IPS DF 6.9 (cell line): ENCODE measurements at places on chromosomes 13 and 19.

GRCh38 chr19:10936661-10937084, 8.1 kb downstream of the TIMM29 start:
- peak; percentile 83 for DNase-seq
- H3K27me3 ChIP-seq, result no peaks in the 10 kb centered on the region
- H3K4me3 ChIP-seq, result no peak overlapping the region
- H3K36me3 ChIP-seq, result no peaks in the 10 kb centered on the region

- no peak overlapping the region for H3K27ac ChIP-seq
- H3K27me3 ChIP-seq, result no peaks in the 10 kb centered on the region
- no peaks in the 10 kb centered on the region for H3K4me1 ChIP-seq
- no peak overlapping the region for H3K4me3 ChIP-seq
- no peaks in the 10 kb centered on the region for H3K36me3 ChIP-seq
These were observed 113.1 kb downstream of the PCDH9 start for GRCh38 chr13:67117010-67117550.

- H3K4me3 ChIP-seq, result no peak overlapping the region
- H3K36me3 ChIP-seq, result peaks cover 29% of the 10 kb centered on the region; the same call in 1 of the 2 replicates
- no peaks in the 10 kb centered on the region for H3K4me1 ChIP-seq
- no peak for DNase-seq
- H3K27me3 ChIP-seq, result no peaks in the 10 kb centered on the region
- no peak overlapping the region for H3K27ac ChIP-seq
These were observed 6.1 kb downstream of the SAFB start for GRCh38 chr19:5628919-5629481.

GRCh38 chr13:51229731-51230130, 7.5 kb downstream of the FAM124A start:
- H3K27ac ChIP-seq, result no peak overlapping the region
- no peaks in the 10 kb centered on the region for H3K27me3 ChIP-seq
- no peak for DNase-seq
- H3K4me1 ChIP-seq, result peaks cover 2% of the 10 kb centered on the region

GRCh38 chr13:112968910-112969691, at the start of gene MCF2L:
Gene MCF2L (plus strand): TSS chr13:112969214. CDS start chr13:112969380, 166 bp downstream.
- H3K4me3 ChIP-seq, result peak within 1 kb of the TSS; percentile 67
- H3K4me1 ChIP-seq, result peaks cover 4% of the 10 kb centered on the region
- DNase-seq, result peak; percentile 22
- no peak within 1 kb of the TSS for H3K27ac ChIP-seq
- H3K36me3 ChIP-seq, result no peaks in the 10 kb centered on the region; the same call in 1 of the 2 replicates

GRCh38 chr19:8361921-8362793, 1.8 kb upstream of the ANGPTL4 start:
- peaks cover 8% of the 10 kb centered on the region for H3K4me1 ChIP-seq
- no peaks in the 10 kb centered on the region; the same call in 1 of the 2 replicates for H3K36me3 ChIP-seq
- DNase-seq, result no peak

DNA sequence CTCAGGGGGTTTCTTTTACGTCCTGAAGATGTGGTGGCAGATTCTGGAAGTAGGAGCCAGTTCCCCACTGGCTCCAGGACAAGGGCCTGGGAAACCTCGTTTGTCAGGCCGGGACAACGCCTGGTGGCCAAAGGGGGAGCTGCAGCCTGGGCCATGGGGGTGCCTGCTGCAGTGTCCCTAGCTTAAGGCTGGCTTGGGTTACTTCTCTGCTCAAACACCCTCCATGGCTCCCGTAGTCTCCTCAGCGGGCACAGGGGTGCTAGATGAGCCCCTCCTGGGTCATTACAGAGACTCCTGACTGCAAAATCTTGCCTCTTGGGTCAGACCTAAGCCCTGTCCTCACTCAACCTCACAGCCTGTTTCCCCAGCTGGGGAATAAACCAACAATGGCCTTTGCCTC, 14.7 kb downstream of the CILP2 start:
- no peak overlapping the region for H3K4me3 ChIP-seq
- no peaks in the 10 kb centered on the region for H3K36me3 ChIP-seq
- no peaks in the 10 kb centered on the region for H3K27me3 ChIP-seq
- H3K4me1 ChIP-seq, result no peaks in the 10 kb centered on the region; the same call in 1 of the 2 replicates

- DNase-seq, result no peak
- H3K27me3 ChIP-seq, result no peaks in the 10 kb centered on the region
- no peaks in the 10 kb centered on the region for H3K4me1 ChIP-seq
- H3K4me3 ChIP-seq, result no peak overlapping the region
- H3K36me3 ChIP-seq, result no peaks in the 10 kb centered on the region
These were observed 583.4 kb upstream of the SLITRK5 start for GRCh38 chr13:87087741-87088140.

- H3K36me3 ChIP-seq, result no peaks in the 10 kb centered on the region
- H3K4me1 ChIP-seq, result no peaks in the 10 kb centered on the region
- H3K27me3 ChIP-seq, result no peaks in the 10 kb centered on the region
- H3K27ac ChIP-seq, result no peak overlapping the region
These were observed 583 bp downstream of the ZNF615 start for GRCh38 chr19:52007451-52007805.

GRCh38 chr13:99310382-99311031, 3.3 kb upstream of the GPR183 start:
- H3K4me3 ChIP-seq, result no peak overlapping the region
- no peak overlapping the region for H3K27ac ChIP-seq
- no peaks in the 10 kb centered on the region for H3K4me1 ChIP-seq

DNA sequence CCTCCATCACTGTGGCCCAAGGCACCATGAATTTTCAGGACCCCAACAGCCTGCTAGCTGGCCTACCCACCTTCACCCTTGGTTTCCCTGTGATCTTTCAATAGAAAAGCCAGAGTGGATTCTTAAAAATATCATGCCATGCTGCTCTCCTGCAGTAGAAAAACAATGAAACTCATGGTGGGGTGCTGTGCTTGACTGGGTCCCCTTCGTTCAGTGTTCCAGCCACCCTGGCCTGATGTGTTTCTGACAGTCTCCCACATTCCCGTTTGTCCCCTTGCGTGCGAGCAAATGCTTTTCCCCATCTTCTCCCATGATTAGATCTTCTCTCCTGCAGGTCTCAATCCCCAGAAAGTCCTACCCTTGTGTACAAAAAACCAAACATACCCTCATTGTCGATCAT, 43.2 kb downstream of the ABCC4 start:
- no peak overlapping the region for H3K27ac ChIP-seq
- H3K4me3 ChIP-seq, result no peak overlapping the region
- no peak for DNase-seq

- H3K36me3 ChIP-seq, result no peaks in the 10 kb centered on the region
- H3K4me3 ChIP-seq, result no peak overlapping the region
- DNase-seq, result no peak
- H3K4me1 ChIP-seq, result no peaks in the 10 kb centered on the region
These were observed 49.5 kb downstream of the RFX2 start for GRCh38 chr19:6060600-6061375.

GRCh38 chr19:2634228-2634951, 68.1 kb downstream of the GNG7 start:
- no peaks in the 10 kb centered on the region for H3K27me3 ChIP-seq
- H3K4me3 ChIP-seq, result no peak overlapping the region
- no peak for DNase-seq
- 0 out of 2 replicates have a peak, but pooled peaks cover 2% of the 10 kb centered on the region for H3K4me1 ChIP-seq
- no peaks in the 10 kb centered on the region for H3K36me3 ChIP-seq

DNA sequence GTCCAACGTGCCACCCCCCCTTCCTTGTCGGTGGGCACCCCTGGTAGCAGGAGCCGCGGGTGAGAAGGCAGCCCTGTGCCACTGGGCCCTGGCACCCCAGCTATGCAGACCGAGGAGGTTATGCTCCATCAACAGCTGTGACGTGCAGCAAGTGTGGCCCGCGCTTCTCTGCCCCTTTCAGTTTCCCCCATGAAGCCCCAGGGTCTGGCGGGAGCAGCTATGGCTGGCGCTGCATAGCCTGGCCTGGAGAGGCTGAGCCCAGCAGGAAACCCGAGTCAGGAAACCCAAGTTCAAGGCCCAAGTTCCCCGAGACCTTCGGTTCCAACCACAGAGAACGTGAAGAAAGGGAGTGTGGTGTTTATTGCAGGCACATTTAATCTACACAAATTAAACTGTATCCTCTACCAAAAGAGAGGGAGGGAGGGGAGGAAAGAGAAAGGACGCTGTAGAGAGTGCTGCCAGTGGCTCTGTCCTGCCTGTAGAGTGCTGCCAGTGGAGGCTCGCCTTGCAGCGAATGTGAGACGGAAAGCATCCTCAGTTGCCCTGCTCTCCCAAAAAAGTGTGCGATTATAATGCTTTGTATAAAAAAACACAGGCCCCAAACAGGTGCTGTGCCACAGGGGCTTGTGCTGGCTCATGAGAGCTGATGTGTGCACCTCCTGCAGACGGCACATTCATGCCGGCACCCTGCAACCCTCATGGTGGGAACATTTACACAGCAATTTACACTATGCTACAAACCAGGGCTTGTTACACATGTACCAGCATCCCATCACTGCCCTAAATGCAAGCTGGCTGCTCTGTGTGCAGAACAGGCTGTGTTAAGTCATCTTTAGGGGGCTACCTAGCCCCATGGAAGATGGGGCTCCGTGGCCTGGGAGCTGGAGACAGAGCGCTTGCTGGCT, 16.3 kb downstream of the POP4 start:
- H3K4me1 ChIP-seq, result peaks cover 2% of the 10 kb centered on the region; the same call in 1 of the 2 replicates
- no peaks in the 10 kb centered on the region for H3K27me3 ChIP-seq
- H3K27ac ChIP-seq, result no peak overlapping the region
- H3K36me3 ChIP-seq, result no peaks in the 10 kb centered on the region
- no peak overlapping the region for H3K4me3 ChIP-seq

DNA sequence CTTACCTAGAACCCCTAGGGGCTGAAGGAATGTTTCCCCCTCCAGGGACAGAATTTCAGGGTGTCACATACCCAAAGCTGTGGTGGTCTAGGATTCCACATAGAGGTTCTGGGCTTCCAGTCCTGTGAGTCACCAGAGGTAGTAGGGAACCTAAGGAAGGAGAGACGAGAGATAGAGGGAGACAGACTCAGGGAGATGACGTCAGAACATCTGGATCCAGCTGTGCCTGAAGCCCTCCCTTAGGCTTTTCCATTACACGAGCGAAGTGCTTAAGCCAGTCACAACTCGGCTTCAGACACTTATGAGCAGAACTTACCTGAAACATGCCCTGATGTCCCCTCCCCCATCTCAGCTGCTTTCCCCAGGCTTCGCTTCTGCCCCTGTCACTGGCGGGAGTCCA, 11.8 kb upstream of the SELENOW start:
- H3K27me3 ChIP-seq, result no peaks in the 10 kb centered on the region
- no peak overlapping the region for H3K27ac ChIP-seq
- peaks cover 2% of the 10 kb centered on the region; the same call in 1 of the 2 replicates for H3K4me1 ChIP-seq
- H3K4me3 ChIP-seq, result no peak overlapping the region
- H3K36me3 ChIP-seq, result no peaks in the 10 kb centered on the region

DNA sequence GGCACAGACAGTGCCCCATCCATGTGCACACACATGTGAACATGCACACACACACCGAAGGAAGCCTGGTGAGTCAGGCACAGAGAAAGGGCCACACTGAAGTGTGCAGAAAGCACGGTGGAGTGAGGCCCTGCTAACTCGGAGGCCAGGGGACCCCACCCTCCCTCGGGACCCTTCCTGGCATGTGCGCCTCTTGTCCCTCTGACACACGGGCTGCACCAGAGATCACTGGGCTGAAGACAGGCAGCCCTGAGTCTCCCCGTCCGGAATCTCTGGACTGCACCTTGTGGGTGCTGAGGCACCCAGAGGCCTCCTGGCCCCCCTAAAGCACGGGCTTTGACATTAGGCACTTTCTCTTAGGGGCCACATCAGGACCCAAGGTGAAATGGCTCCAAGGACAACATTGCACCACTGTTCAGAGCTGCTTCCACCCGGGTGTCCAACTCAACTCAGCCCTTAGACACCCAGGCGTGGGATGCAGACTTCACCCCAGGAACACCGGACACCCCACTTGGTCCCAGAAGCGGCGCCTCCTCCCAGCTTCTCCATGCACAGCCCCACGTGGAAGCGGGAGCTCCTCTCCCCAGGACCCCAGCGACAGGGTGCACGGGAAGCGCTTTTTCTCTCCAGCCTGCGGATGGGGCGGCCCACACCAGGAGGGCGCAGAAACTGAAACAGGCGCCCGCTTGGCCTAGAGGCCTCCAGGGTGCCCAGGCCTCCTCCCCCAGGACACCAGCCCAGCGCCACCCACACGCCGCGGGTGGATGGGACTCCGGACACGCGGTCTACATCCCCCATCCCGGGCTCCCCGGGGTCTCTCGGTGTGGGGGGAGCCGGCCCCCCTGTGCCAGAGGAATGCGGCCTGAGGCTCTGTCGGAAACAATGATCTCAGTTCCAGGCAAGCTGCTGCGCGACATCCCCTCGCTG, 90.2 kb downstream of the SPACA7 start:
- H3K27me3 ChIP-seq, result no peaks in the 10 kb centered on the region
- no peak for DNase-seq
- no peak overlapping the region for H3K4me3 ChIP-seq
- H3K4me1 ChIP-seq, result no peaks in the 10 kb centered on the region
- peaks cover 3% of the 10 kb centered on the region; the same call in 1 of the 2 replicates for H3K36me3 ChIP-seq

- no peak overlapping the region for H3K4me3 ChIP-seq
- H3K36me3 ChIP-seq, result no peaks in the 10 kb centered on the region
These were observed 29.7 kb downstream of the SIAH3 start for GRCh38 chr13:45821811-45822210.

DNA sequence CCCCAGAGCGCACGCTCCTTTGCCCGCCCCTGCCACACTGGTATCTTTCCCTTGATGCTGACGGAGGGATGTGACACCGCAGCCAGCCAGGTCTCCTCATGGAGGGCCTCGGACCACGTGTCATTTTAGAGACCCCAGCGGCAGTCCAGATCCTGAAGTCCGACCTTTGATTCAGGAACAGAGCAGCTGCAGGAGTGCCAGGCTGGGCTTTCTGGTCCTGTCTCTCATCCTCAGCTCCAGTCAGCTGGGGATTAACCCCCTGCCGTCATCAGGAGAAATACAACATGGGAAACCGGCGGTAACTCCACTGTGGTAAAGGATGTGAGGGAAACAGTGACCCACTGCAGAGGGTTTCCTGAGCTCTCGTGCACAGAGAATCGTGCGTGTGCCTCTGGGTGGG, 140.6 kb downstream of the SIPA1L3 start:
- no peak overlapping the region for H3K4me3 ChIP-seq
- H3K4me1 ChIP-seq, result peaks cover 5% of the 10 kb centered on the region; the same call in 1 of the 2 replicates
- H3K36me3 ChIP-seq, result no peaks in the 10 kb centered on the region
- no peak overlapping the region for H3K27ac ChIP-seq
- DNase-seq, result no peak

DNA sequence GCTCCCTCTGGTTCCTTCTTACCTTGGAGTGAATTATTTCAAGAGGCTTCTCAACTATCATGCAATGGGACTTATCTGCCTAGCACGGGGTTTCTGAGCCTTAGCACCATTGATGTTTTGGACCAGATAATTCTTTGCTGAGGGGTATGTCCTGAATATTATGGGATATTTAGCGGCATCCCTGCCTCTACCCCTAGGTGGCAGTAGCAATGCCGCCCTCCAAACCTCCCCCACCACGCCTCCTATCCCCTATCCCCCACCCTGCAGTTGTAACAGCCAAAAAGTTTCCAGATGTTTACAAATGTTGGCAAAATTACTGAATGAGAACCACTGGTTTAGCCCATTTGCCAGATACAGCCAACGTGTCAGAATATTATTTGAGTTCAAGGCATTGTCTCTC, 125.5 kb downstream of the POSTN start:
- DNase-seq, result peak; percentile 31
- H3K27ac ChIP-seq, result no peak overlapping the region

GRCh38 chr19:51803519-51803918, 8.6 kb downstream of the FPR3 start:
- DNase-seq, result no peak
- H3K36me3 ChIP-seq, result 0 out of 2 replicates have a peak, but pooled peaks cover 2% of the 10 kb centered on the region
- no peaks in the 10 kb centered on the region for H3K27me3 ChIP-seq
- H3K4me1 ChIP-seq, result peaks cover 1% of the 10 kb centered on the region; the same call in 1 of the 2 replicates
- H3K4me3 ChIP-seq, result no peak overlapping the region
